D721Med (cell line): ENCODE measurements at places on chromosomes 5 and 9.

GRCh38 chr9:23587433-23587832, 238.6 kb downstream of the ELAVL2 start:
- DNase-seq = no peak

DNA sequence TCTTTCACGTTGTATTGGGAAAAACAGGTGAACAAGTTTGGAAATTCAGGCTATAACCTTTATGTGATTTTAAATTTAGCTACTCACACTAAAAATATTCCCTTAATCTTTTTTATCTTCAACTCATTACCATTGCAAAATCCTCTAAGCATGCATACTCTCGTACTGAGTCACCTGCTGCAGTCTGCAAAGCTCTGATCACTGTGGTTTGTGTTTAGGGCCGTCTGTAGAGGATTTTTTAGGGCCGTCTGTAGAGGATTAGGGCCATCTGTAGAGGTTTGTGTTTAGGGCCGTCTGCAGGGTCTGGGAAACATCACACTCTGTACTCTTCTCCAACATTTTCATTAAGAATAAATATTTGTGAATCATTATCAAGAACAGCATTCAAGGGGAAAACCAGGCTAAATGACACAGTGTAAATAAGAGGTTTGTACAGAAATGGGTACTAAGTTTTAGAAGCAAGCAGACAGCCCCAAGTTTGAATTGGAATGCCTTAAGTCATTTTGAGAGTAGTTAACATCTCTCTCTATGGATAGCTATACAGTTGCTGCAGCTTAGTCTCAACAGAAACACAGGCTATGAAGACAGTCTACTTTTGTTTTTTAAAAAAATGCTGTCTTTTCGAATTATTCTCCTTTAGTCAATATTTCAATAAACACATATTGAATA, 155.0 kb upstream of the TSLP start:
- no peak for DNase-seq

DNA sequence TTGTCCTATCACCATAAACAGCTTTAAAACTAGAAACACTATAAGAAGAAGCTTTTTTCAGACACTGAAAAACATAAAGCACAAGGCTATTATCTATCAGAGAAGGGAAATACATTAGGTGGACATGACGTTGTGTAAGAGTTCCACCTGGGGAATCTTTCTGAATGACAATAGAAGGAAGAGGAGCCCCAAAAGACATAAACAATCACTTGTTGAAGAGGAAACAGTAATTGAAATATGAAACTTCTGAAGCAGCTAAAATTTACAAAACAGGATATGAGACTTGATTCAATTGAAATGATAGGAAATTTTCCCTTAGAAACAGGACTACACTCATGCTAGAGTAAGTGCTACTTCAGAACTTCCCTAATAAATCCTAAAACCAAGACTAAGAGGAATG, 933.6 kb downstream of the EFNA5 start:
- no peak for DNase-seq

DNA sequence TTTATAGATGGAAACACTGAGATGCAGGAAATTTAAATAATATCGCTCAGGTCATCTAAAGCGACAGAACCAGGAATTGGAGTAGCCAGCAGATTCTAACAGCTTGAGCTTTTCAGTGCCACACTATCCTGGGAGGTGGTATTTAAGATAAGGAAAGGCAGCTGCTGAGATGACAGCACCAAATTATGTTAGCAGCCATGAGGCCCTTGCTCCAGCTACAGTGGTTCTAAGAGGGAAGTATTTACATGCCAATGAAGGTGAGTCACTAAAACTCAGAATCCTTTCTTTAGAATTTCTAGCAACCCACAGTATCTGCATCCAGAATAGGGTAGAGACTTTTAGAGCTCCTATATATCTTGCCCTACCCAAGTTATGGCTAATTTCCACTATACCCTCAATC, 127.0 kb upstream of the VLDLR start:
- no peak for DNase-seq

DNA sequence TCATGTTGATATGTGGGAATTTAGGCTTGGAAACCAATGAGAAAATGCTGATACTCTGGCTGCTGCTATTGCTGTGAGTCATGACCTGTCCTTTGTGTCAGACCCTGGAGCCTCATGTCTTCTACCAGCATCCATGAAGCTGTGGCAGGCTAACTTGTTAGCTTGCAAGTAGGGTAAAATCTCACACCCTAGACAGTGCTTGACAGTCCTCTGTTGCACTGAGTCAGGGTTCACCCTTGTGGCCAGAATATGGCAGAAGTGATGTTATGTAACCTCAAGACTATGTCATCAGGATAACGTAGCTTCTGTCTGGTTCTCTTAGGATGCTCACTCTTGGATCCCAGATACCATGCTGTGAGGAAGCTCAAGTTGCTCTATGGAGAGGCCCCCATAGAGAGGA, 110.8 kb downstream of the LHX2 start:
- DNase-seq = no peak

GRCh38 chr9:123772967-123773366, 157.0 kb downstream of the DENND1A start:
- DNase-seq = no peak

DNA sequence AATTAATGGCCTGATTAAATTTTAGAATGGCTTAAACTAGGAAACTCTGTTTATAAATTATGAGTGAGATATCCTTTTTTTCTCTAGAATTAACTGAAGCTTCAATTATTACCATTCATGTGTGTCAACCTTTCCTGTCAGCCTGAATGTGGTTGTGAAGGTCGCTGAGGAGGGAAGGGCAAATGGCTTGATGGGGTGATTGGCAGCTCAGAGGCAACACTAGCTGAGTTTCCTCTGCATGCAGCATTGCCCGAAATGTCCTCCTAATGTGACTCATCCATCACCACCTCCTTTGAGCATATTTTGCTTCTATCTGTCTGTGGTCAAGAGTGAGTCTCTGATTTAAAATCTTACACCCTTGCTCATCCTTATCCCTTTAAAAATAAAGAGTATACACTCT, 281.9 kb downstream of the TENT4A start:
- DNase-seq = no peak

DNA sequence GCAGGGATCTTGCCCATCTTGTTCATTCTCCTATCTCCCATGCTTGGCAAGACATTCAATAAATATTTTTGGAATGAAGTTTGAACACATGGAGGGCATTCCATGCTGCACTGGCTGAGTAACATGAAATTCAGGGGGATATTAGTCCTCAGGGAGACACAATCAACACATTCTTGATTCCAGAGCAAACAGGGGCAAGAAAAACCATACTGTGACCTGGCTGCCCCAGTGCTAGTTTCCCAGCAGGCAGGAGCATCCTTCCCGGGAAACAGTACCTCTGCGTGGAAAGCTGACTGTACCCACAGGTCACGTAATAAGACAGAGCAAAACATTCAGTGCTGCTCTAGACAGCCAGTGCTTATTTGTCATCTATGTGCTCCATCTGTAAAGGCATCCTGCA, 66.3 kb upstream of the SPOCK1 start:
- DNase-seq = no peak

GRCh38 chr5:151469992-151470391, 22.6 kb downstream of the SLC36A1 start:
- no peak for DNase-seq

GRCh38 chr5:150603491-150603890, 37.0 kb upstream of the SYNPO start:
- no peak for DNase-seq

DNA sequence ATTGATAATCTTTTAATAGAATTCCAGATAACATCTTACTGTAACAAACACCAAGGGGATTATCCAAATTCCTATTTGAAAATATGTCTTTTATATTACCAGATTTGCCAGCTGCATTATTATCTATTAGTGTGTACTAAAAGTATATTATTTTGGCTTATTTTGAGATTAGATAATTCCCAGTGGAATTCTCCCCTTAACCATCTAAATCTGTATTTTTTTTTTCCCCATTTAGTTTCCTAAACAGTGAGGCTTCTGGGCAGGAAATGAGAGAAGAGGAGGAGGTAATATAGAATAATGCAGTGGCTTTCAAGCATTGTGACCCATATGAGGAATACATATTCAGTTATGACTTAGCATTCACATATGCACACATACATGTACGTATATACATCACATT, 53.5 kb upstream of the ABL1 start:
- DNase-seq = no peak

DNA sequence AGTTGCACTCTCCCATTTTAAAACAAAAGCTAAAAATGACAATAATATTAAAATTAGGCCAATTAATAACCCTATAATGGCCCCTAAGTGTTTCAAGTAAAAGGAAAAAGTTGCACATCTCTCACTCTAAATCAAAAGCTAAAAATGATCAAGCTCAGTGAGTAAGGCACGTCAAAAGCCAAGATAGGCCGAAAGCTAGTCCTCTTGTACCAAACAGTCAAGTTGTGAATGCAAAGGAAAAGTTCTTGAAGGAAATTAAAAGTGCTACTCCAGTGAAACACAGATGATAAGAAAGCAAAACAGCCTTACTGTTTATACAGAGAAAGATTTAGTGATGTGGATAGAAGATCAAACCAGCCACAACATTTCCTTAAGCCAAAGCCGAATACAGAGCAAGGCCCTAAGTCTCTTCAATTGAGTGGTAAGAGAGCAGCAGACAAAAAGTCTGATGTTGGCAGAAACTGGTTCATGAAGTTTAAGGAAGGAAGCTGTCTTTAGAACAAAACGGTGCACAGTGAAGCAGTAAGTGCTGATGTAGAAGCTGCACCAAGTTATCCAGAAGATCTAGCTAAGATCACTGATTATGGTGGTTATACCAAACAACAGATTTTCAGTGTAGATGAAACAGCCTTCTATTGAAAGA, 144.1 kb upstream of the ACOT12 start:
- DNase-seq = no peak

GRCh38 chr5:159021901-159022556, 77.7 kb downstream of the EBF1 start:
- no peak for DNase-seq

GRCh38 chr5:172881691-172882370, 47.8 kb downstream of the ERGIC1 start:
- no peak for DNase-seq

DNA sequence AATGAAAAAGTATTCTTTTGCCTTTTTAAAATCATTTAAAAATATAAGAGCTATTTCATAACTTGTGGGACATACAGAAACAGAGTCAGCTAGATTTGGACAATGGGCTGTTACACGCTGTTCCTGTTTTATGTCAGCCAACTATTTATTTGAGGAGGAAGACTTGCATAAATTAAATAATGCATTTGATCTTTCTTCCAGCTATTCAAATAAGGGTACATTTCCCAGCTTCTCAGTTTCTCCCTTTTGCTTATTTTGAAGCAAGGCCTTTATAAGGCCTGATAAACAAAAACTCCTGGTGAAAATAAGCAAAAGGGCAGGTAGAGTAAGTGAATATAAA, 6.5 kb downstream of the STOM start:
- DNase-seq = no peak
